Gastrocnemius medialis (tissue), 4 donors: ENCODE measurements at places on chromosomes 1 and 21. TPM values are rescaled to one million over a fixed set of nuclear protein-coding genes. Genes with fewer than 3 reads are reported as not detected.
A peak's percentile ranks its signal among the peaks of the same experiment; 100 is the strongest.

MLLT11 gene
- total RNA-seq, result 8.1 TPM

GPR3 gene
- 0.51 TPM for total RNA-seq

DFFB gene
- total RNA-seq, result 1.3 TPM

KRTAP11-1 gene
- total RNA-seq, result not detected

TDRD5 gene
- total RNA-seq, result not detected

PLA2G2A gene
- total RNA-seq, result 19.3 TPM

MRPL37 gene
- total RNA-seq, result 122 TPM

BMP8B gene
- total RNA-seq, result 0.12 TPM

CRYZ gene
- total RNA-seq, result 20.7 TPM

MARK1 gene
- total RNA-seq, result 1.3 TPM

CREB3L4 gene
- 5.2 TPM for total RNA-seq

CD5L gene
- not detected for total RNA-seq

SLAMF9 gene
- total RNA-seq, result not detected

UQCRHL gene
- 1.2 TPM for total RNA-seq

ATAD3B gene
- 3.5 TPM for total RNA-seq

DNA sequence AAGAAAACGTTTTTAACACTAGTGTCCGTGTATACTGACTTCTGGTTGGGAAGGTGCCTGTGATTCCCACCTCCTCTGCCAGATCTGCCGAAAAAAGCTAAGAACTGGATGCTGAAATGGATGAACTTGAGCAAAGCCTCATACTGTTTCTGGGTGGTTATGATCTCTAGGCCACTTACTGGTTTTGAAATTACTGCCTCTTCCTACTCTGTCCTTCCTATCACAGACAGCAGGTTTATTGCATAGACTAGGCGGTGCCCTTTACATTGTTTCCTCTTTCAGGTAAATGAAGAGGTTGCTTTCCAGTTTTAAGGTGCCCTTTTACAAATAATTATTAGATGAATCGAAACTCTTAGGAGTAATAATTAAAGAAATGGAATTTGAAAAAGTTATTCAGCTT lies 27.5 kb downstream of the PEX14 start:
- H3K27me3 ChIP-seq, result no peaks in the 10 kb centered on the region
- DNase-seq, result no peak
- H3K4me3 ChIP-seq, result no peak overlapping the region
- H3K27ac ChIP-seq, result no peak overlapping the region

GRCh38 chr21:29909571-29909970 lies 30.2 kb downstream of the GRIK1 start:
- no peaks in the 10 kb centered on the region for H3K36me3 ChIP-seq
- H3K27ac ChIP-seq, result no peak overlapping the region
- H3K4me1 ChIP-seq, result no peaks in the 10 kb centered on the region
- no peaks in the 10 kb centered on the region for H3K27me3 ChIP-seq
- no peak for DNase-seq

GRCh38 chr1:61182049-61182448 lies 99.7 kb downstream of the NFIA start:
- no peaks in the 10 kb centered on the region for H3K36me3 ChIP-seq
- H3K4me3 ChIP-seq, result no peak overlapping the region
- peak overlapping the region; percentile 94 for H3K27ac ChIP-seq
- H3K4me1 ChIP-seq, result peaks cover 79% of the 10 kb centered on the region
- peak; percentile 76 for DNase-seq
- H3K27me3 ChIP-seq, result no peaks in the 10 kb centered on the region

DNA sequence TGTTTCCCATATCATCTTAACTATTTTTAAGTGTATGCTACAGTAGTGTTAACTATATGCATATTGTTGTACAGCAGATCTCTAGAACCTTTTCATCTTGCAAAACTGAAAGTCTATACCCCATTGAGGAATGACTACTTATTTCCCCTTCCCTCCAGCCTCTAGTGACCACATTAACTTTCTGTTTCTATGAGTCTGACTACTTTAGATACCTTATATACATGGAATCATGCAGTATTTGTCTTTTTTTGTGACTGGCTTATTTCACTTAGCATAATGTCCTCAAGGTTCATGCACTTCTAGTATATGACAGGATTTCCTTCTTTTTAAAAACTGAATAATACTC lies 96.5 kb upstream of the BTG3 start:
- H3K36me3 ChIP-seq, result no peaks in the 10 kb centered on the region
- DNase-seq, result no peak
- no peak overlapping the region for H3K27ac ChIP-seq
- H3K27me3 ChIP-seq, result no peaks in the 10 kb centered on the region
- H3K4me3 ChIP-seq, result no peak overlapping the region

GRCh38 chr1:47941609-47942239 lies 55.5 kb downstream of the TRABD2B start:
- H3K36me3 ChIP-seq, result no peaks in the 10 kb centered on the region
- H3K27me3 ChIP-seq, result no peaks in the 10 kb centered on the region
- H3K4me1 ChIP-seq, result no peaks in the 10 kb centered on the region
- DNase-seq, result no peak
- no peak overlapping the region for H3K27ac ChIP-seq

- peaks cover 27% of the 10 kb centered on the region for H3K4me1 ChIP-seq
- H3K27ac ChIP-seq, result peak overlapping the region; percentile 90
- no peaks in the 10 kb centered on the region for H3K36me3 ChIP-seq
- DNase-seq, result peak; percentile 73
- peak overlapping the region; percentile 65 for H3K4me3 ChIP-seq
- H3K27me3 ChIP-seq, result no peaks in the 10 kb centered on the region
Observed at GRCh38 chr21:26844258-26845065, 747 bp downstream of the ADAMTS1 start.

GRCh38 chr1:10236405-10237156 lies 26.2 kb downstream of the KIF1B start:
- DNase-seq, result no peak
- no peaks in the 10 kb centered on the region for H3K27me3 ChIP-seq
- no peaks in the 10 kb centered on the region for H3K36me3 ChIP-seq
- peak overlapping the region; percentile 28 for H3K27ac ChIP-seq
- H3K4me3 ChIP-seq, result no peak overlapping the region
- H3K4me1 ChIP-seq, result peaks cover 42% of the 10 kb centered on the region

GRCh38 chr1:117229217-117229616 lies 18.5 kb upstream of the VTCN1 start:
- H3K36me3 ChIP-seq, result no peaks in the 10 kb centered on the region
- no peak overlapping the region for H3K27ac ChIP-seq
- H3K27me3 ChIP-seq, result no peaks in the 10 kb centered on the region
- peaks cover 14% of the 10 kb centered on the region for H3K4me1 ChIP-seq
- H3K4me3 ChIP-seq, result no peak overlapping the region

DNA sequence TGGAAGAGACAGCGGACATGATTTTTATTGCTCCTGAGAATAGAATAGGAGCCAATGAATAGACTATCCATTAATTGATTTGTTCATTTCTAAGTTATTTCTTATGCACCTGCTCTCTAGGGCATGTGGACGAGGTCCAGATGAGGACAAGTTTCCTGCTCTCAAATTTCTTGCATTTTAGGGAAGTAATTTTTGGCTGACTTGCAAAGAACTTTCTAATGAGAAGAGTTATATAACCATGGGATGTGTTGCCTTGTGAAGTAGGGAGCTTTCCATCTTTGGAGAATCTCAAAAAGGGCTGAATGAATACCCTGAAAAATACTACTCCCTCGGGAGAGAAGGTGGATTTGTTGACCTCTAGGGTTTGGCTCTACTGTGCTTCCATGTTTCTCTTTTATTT lies 243.0 kb downstream of the KIF26B start:
- H3K27ac ChIP-seq, result no peak overlapping the region
- H3K27me3 ChIP-seq, result no peaks in the 10 kb centered on the region
- H3K36me3 ChIP-seq, result no peaks in the 10 kb centered on the region
- H3K4me1 ChIP-seq, result no peaks in the 10 kb centered on the region

DNA sequence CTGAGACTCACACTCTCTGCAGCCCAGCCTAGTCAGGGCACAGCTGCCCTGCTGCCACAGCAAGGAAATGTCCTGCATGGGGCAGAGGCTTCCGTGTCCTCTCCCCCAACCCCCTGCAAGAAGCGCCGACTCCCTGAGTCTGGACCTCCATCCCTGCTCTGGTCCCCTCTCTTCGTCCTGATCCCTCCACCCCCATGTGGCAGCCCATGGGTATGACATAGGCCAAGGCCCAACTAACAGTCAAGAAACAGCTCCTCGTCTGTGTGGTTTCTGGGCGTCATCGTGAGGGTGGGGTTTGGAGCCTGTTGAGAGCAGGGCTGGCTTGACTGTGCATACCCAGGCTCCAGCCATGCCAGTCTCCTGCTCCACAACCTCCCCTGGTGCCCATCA lies 19.5 kb downstream of the FAAH start:
- DNase-seq, result no peak
- no peak overlapping the region for H3K27ac ChIP-seq
- H3K27me3 ChIP-seq, result no peaks in the 10 kb centered on the region
- no peaks in the 10 kb centered on the region for H3K36me3 ChIP-seq

GRCh38 chr1:193525917-193526710 lies 339.7 kb upstream of the B3GALT2 start:
- no peaks in the 10 kb centered on the region for H3K36me3 ChIP-seq
- no peak for DNase-seq
- no peaks in the 10 kb centered on the region for H3K27me3 ChIP-seq
- H3K4me1 ChIP-seq, result no peaks in the 10 kb centered on the region
- no peak overlapping the region for H3K27ac ChIP-seq

DNA sequence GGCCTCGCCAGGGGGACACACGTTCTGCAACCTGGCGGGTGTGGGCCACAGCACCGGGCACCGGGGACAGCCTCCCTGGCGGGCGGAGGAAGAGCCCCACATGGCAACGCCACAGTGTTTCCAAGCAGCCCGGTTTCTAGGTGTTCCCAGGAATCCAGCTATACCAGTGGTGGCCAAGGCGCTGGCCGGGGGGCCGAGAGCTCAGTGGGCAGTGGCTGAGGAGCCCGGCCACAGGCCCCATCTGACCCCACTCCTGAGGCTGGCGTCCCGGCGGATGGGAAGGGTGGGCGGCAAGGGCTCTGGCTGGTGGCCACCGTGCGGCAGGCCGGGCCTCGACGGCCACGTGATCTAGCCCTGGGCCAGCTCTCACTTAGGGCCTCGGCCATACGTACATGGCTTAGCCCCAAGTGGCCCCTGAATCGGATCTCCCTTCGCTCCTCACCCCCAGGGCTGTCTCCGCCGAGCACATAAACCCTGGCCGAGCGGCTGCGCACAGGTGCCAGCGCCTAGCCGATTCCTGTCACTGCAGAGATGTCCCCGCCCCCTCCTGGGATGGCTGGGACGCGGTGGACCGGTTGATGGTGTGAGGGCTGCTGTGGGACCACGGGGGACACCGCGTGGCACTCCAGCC lies 68.7 kb downstream of the MORN1 start:
- H3K27ac ChIP-seq, result peak overlapping the region; percentile 58
- H3K4me3 ChIP-seq, result peak overlapping the region; percentile 3
- H3K4me1 ChIP-seq, result peaks cover 27% of the 10 kb centered on the region
- H3K27me3 ChIP-seq, result peaks cover 25% of the 10 kb centered on the region

GRCh38 chr1:110184446-110184845 lies 25.7 kb upstream of the KCNC4 start:
- no peak overlapping the region for H3K4me3 ChIP-seq
- H3K27ac ChIP-seq, result no peak overlapping the region
- no peaks in the 10 kb centered on the region for H3K27me3 ChIP-seq
- H3K4me1 ChIP-seq, result peaks cover 22% of the 10 kb centered on the region

DNA sequence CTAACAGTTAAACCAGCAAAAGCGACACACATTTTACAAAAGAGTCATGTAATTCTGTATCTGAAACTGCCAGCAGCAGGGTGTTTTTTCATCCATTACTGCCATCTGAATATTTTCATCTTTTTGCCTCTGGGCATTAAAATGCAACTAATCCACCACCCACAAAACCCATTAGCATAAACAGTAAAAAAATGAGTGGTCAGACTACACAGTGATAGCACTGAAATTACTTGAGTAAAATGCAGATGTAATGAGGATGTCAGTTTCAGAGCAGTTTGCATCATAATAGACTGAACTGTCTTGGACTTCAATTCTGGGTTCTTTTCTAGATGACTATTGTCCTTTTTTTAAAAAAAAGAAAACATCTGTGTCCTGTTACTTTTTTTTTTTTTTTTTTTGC lies 132.3 kb downstream of the GABPA start:
- no peak overlapping the region for H3K27ac ChIP-seq
- no peaks in the 10 kb centered on the region for H3K4me1 ChIP-seq
- H3K4me3 ChIP-seq, result no peak overlapping the region
- no peaks in the 10 kb centered on the region for H3K27me3 ChIP-seq
- no peak for DNase-seq

DNA sequence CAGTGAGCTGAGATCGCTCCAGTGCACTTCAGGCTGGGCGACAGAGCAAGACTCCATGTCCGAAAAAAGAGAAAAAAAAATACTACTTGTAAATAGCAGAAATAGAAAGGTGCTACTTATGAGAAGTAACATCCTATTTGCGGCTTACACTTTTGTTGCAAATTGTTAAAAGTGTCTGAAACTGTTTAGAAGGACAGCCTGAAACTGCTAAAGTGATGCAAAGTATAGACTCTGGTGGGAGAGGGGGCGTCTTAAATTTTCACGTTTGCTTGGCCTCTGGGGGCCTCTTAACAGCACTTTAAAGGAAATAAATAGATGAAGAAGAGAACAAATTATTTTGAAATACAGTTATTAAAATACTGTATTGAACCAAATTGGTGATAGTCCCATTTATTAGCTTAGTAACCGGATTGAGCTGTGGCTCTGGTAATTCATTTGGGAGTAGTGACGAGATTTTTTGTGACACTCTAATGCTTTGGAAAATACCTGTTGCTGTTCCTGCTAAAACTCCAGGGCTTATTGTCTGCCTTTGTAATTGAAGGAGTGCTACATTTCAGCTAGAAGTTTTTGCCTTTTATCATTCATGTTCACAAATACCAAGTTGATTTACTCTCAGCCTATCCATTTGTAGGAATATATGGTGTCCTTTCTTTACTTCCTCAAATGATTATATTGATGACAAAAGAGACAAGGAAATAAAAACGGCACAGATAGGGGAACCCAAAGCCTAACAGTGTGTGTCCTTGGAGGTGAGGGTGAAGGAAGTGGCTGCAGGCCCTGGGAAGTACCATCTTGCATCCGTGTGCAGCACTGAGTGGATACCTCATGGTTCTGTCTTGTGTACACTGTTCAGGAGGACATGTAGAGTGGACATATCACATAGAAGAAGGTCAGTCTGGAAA lies 6.2 kb downstream of the PKNOX1 start:
- no peak for DNase-seq
- no peaks in the 10 kb centered on the region for H3K36me3 ChIP-seq
- no peak overlapping the region for H3K4me3 ChIP-seq
- H3K27me3 ChIP-seq, result no peaks in the 10 kb centered on the region
- H3K4me1 ChIP-seq, result peaks cover 32% of the 10 kb centered on the region

DNA sequence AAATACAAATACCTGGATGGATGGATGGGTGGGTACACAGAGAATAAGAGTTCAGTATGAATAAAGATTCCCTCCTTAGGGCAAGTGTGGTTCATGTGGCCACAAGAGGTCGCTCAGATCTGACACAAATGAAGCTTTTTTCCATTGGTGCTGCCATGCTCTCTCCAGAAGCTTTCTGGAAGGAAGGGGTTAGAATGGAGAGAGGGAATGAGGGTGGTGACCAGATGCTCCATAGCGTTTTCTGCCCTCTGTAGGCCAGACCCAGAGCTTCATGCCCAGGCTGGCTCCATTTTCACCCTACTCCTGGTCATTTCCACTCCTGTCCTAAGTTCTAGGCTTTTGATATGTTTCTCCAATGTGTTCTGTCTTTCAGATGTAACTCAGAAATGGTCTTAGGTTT lies 3.3 kb upstream of the FCRL6 start:
- peak; percentile 41 for DNase-seq
- H3K27me3 ChIP-seq, result peaks cover 3% of the 10 kb centered on the region
- no peak overlapping the region for H3K4me3 ChIP-seq
- H3K36me3 ChIP-seq, result no peaks in the 10 kb centered on the region
- H3K4me1 ChIP-seq, result no peaks in the 10 kb centered on the region
- no peak overlapping the region for H3K27ac ChIP-seq

- DNase-seq, result no peak
- H3K27ac ChIP-seq, result no peak overlapping the region
- H3K4me3 ChIP-seq, result no peak overlapping the region
- H3K27me3 ChIP-seq, result no peaks in the 10 kb centered on the region
- H3K4me1 ChIP-seq, result peaks cover 5% of the 10 kb centered on the region
- H3K36me3 ChIP-seq, result no peaks in the 10 kb centered on the region
Observed at GRCh38 chr1:33096363-33097005, 15.5 kb downstream of the AZIN2 start.
